ENCODE measurements at places on chromosomes 7 and 10. TPM values are rescaled to one million over a fixed set of nuclear protein-coding genes. Genes with fewer than 3 reads are reported as not detected.

- no peak for DNase-seq
Measured at GRCh38 chr7:103129702-103130549, 19.0 kb downstream of the NAPEPLD start.

- DNase-seq = no peak
Measured at GRCh38 chr10:102396317-102396650, 779 bp downstream of the NFKB2 start.

GRCh38 chr7:92697012-92697411, 106.8 kb upstream of the FAM133B start:
- DNase-seq = no peak

DNA sequence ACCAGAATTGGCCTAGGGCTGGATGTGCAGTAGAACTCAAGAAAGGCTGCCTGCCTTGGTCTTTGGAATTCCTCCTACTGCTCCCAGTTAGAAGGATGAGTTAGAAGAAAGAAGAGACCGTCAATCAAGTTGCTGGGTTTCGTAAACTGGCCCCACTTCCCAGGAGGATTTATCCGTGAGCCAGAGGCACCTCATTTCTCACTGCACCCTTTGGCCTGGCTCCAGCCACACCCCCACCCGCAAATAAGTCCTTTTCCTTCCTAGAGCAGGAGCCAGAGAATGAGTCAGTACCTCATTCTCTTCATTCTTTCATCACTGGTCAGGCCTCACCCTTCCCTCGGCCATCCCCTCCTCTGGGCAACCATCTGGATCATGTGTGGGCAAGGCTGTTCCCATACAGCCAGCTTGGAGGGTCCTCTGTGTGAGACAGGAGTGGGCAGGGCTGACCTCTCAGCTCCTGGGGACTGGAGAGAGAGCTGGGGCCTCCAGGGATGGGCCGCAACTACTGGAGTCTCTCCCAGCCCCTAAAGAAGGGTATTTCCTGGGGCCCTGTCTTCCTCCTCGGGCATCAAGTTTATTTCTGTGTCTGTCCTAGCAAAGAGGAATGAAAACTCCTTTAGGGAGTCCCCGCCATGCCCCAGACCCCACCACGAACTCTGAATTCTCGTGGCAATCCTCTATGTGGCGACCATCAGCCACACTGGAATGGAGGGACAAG, 87.2 kb upstream of the DUSP5 start:
- DNase-seq = no peak

DNA sequence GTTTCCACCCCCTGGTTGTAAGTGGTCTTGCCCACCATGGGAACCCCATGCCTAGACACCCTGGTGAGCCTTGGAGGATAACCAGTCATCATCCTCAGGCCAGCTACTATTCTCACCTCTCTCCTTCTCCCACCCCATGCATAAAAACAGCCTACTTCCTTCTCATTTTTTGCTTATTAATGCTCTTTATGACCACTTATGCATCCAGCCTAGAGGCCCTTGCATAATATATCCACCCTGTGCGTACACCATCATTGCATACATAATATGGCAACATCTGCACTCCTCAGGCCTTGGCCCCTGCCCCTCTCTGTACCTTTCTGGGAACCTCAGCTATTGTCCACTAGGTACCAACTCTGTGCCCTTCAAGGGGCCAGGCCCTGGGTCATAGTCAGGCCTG, 91.0 kb downstream of the CDH23 start:
- no peak for DNase-seq

DNA sequence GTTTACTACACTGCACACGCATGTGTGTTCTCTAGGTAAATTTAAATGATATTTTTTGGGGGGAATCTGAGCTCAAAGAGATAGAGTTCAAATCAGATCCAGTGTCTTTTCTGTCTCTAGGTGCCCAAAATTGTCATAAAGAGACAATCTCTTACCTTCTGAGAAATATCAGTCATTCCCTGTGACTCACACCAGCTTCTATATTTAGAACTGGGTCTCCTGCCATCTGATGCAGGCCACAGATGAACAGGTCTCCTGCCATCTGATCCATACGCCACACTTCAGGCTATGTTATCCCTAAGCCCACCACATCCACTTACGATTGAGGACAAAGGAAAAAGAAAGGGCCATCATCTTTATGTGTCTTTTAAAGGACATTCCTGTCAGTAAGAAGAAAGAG, 136.3 kb upstream of the LAMB4 start:
- DNase-seq = no peak

GRCh38 chr10:52539463-52539862, 225.4 kb downstream of the DKK1 start:
- no peak for DNase-seq

GRCh38 chr7:140881507-140882228, 43.1 kb downstream of the BRAF start:
- no peak for DNase-seq

DNA sequence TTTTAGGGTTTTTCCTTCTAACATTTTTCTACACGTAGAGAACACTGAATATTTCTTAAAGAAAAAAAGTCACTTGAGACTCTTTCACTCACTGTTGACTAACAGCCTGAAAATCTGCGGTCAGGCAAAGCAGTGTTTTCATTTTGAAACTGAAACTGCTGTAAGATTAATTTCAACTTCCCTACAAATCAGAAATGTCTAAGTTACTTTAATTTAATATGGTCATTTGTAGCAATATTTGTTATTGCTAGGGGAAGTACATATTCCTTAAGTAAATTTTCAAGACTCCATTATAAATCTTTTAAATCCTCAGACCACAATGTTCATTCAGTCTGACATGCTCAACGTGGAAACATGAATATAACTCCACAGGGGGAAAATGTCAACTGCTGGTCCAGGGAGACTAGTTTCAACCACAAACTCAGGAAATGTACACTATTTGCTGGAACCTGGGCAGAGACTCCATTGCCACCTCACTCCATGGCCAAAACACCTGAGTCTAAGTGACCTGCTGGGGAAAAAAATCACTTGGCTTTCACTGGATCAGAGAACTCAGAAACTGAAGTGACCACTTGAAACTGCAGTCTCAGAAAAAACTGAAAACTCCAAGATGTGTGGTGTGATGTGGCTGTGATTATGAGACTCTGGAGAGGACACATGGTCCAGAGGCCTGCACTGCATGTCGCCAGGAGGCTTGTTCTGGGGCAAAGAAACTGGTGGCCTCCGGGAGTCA, 161.2 kb downstream of the TAX1BP1 start:
- peak; percentile 51 for DNase-seq

- no peak for DNase-seq
Measured at GRCh38 chr7:20352573-20353306, 22.0 kb downstream of the ITGB8 start.

GRCh38 chr10:12327074-12327473, 22.3 kb upstream of the CAMK1D start:
- DNase-seq = no peak

DNA sequence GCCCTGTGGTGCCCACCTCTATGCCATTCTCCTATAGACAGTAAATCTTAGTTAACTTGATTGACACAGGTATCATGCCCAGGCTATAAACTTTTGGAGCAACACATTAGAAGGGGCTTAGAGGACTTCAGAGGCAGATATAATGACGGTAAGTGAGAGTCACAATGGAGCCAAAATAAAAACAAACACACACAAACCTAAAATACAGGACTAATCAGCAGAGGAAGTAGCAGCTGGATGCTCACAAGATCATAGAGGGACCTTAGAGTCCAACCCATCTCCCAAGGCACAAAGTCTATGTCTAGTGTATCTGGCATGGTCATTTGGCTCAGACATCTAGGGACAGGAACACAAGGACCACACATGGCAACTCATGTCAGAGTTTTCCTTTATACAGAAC, 12.3 kb downstream of the SLC13A4 start:
- no peak for DNase-seq

The PTN gene
- total RNA-seq = not detected

The TCERG1L gene
- not detected for total RNA-seq

The ACBD7 gene
- 0.72 TPM for total RNA-seq

Measured in activated naive CD4-positive, alpha-beta T cell treated with anti-CD3 and anti-CD28 coated beads for 36 hours (primary cell).